ENCODE measurements at places on chromosomes 4 and X.

GRCh38 chrX:155215443-155216178, 649 bp upstream of the VBP1 start:
- no peak for DNase-seq

DNA sequence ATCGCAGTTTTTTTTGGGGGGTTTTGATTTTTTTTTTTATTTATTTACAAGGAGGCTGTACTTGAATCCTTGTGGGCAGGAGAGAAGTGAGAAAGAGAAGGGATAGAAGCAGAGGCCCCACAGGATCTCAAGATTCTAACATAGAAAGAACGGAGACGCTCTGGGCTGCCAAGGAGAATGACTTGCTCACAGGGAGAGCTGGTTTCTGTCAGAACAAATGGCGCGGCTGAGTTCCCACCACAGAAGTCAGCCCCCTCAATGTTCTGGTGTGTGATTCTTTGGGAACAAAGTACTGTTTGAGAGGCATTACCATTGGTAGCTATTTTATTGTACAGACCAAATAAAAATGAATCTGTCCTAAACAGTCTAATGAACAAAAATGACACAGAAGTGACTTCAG, 80.6 kb downstream of the ATXN3L start:
- DNase-seq: no peak

GRCh38 chr4:139709660-139710059, 44.0 kb downstream of the MGST2 start:
- no peak for DNase-seq

GRCh38 chrX:75421688-75422230, 101.1 kb downstream of the ZDHHC15 start:
- no peak for DNase-seq

DNA sequence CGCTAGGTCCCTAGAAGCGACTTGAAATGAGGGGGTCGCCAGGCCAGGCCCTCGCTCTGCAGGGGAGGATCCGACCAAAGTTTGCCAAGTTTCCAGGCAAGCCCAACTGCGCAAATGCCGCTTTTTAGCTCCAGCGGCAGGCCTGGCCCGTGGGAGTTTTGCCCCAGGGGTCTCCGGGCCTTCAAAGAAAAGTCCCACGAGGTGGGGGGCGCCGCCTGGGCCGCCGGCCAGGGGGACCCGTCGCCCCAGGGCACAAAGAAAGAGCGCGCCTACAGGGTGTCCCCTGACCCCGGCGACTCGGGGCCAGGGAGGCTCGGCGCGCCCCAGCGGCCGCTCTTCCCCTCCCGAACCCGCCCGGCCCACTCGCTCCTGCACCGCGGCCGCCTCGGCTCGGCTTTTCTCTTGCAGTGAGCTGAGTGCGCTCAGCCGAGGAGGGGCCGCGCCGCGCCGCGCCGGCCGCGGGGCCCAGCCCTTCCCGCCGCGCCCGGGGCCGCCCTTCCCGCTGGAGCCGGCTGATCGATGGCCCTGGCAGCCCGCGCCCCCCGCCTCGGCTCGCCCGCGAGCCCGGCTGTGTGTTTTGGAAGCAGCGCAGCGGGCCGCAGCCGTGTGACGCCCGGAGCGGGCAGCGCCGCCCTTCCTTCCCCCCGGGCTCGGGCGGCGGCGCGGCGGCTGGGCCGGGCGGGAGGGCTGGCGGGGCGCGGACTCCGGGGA, 754 bp upstream of the KLF3 start:
- peak; percentile 71 for DNase-seq

DNA sequence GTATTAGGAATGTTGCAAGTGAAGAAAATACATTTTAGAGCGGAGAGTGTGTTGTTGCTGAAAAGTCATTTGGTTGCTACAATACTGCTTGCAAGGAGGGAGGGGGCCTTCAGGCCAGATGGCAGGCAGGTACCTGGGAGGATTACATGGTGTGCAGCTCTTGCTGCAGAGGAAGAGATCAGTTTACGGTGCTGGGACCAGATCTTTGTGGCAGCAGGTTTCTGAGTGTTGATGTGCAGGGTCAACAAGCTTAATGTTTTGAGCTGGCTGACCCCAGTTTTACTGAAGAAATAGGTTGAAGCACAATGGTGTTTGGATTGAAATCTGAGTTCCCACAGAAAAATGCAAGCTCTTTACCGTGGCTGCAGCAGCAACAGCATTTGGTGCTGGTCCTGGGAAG, 96.4 kb upstream of the DDIT4L start:
- DNase-seq: no peak

GRCh38 chr4:56627985-56628384, 53.1 kb downstream of the HOPX start:
- DNase-seq: no peak

DNA sequence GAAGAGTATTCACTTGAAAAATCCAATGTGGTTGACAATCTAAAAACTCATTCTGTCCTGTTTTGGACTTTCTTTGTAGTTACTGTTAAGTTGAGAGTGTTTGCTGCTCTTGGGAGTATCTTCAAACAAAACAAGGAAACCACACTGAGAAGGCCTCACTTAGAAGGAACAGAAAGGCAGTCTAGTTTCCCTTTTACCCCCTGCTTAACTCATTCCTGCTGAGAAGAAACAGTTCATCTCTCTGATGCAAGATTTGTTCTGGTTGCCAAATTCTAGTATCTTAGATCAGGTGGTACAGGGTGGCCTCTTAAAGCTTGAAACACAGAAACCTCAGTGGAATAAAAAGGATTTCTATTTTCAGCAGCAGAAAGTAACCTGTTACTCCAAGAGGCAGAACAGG, 41.4 kb downstream of the GUCY2F start:
- no peak for DNase-seq

DNA sequence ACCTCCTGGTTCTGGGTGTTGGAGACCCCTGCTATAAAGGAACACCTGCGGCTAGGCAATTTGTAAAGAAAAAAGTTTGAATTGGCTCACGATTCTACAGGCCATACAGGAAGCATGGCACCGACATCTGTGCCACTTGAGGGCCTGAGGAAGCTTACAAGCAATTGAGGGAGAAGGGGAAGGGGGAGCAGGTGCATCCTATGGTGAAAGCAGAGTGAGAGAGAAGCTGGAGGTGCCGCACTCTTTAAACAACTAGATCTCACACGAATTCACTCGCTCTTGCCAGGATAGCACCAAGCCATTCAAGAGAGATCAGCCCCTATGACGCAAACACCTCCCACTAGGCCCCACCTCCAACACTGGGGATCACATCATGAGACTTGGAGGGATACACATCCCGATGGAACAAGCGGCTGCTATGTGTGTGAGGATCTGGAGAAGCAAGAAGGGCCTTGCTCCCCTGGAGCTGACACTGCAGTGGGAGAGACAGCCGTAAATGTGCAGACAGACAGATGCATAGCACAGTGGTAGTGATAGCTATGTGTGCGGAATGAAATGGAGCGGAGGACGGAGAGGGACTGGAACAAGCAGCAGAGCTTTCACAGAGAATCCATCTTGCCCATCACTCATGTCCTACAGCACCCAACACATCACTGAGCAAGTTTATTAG, 60.7 kb upstream of the HELT start:
- DNase-seq: no peak

DNA sequence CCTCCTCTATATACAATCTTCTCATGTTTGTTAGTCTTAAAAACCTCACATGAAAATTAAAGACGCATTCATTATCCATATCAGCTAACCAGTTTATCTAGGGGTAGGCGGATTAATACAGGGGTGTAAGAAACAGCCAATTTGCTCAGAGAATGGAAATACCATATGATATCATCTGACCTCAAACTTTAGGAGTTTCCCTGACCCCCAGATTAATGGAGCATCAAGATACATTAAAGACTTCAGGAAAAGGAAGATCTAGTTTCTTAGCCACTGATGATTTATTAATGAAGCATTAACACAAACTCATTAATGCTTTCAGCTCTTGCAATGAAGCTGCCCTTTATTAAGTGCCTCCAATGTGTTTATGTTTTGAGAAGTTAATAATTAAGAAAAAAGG, 67.5 kb downstream of the CAMK2D start:
- DNase-seq: no peak

DNA sequence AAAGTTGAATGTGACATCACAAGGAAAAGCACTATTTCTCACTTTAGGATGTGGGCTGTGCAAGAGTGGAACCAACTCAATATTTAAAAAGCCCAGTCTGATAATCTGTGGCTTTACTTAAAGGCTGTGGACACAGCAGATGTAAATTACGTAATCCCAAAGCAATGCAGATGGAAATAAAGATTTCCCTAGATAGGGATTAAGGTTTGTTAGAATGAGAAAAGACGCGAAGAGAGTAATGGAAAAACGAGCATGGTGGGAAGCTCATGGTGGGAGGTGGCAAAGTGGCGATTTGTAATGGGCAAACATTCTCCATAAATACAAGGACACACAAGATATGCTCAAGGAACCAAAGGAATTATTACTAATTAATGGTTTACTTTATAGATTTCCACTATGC, 985.5 kb downstream of the FSTL5 start:
- no peak for DNase-seq

DNA sequence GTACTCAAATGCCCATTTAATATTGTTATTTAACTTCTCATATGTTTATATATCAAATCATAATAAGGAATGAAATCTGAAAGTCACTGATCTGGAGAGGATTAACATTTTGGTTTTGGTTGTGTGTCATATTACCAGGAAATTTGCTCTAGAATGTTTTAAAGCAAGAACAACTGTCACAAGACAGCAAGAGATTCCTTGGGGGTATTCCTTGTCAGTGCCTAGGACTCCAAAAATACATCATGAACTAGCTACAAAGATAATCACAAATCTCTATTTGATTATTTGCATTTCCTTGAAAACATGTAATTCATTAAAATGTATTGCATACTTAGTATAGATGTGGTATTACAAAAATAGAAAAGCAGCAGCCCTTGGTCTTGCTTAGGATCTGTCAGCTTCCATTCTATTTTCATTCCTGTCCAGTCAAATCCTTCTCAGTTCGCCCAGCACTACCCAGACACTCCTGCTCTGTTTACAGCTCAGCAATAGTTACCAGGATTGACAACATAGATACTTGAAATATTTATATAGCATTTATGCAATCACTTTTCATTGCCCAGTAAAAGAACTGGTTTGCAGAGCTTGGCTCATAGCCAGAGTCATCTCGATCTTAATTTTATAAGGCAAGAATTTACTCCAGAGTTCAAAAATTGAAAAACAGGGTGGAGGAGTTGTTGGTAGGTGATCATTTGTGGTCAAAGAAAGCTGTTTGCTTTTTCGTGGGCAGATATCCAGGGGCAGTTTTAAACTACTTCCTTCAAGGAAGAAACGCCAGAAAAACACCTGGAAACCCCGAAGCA, 9.2 kb upstream of the BMP3 start:
- DNase-seq: no peak

- DNase-seq: no peak
Measured at GRCh38 chr4:149902242-149902641, 86.6 kb upstream of the IQCM start.

- DNase-seq: no peak
Measured at GRCh38 chr4:118757761-118758251, 72.6 kb downstream of the METTL14 start.

- DNase-seq: no peak
Measured at GRCh38 chr4:175540732-175541131, 271.3 kb downstream of the GPM6A start.

DNA sequence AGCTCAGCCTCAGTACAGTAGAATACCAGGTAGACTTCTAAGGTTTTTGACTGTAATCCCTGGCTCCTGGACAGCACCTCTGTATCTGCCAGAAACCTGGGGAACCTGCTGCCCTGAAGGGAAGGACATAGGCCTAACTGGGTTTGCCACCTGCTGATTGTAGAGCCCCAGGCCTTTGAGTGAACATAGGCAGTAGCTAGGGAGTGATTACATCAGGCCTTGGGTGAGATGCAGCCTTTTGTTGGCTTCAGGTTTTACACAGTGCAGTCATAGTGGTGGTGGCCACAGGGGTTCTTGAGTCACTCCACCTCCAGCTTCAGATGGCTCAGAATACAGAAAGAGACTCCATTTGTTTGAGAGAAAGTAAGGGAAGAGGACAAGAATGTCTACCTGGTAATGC, 19.3 kb downstream of the IQCM start:
- DNase-seq: no peak

- no peak for DNase-seq
Measured at GRCh38 chrX:150572206-150572605, 3.8 kb downstream of the MTM1 start.

DNA sequence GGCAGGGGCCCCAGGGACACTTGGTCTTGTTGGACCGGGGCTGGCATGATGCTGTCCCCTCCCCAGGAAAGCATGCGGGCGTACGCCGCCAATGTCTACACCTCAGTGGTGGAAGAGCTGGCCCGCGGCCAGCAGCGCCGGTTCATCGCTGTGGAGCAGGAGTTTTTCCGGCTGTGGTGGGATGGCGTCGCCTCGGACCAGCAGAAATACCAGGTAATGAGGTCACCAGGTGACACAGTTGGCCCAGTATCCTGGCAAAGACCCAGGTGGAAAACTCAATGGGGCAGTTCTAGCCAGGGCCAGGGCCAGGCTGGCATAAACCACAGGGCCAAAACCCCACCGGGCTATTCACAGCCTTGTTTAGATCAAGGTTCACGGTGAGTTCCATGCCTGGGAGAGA, 1.5 kb downstream of the MAN2B2 start:
- no peak for DNase-seq

DNA sequence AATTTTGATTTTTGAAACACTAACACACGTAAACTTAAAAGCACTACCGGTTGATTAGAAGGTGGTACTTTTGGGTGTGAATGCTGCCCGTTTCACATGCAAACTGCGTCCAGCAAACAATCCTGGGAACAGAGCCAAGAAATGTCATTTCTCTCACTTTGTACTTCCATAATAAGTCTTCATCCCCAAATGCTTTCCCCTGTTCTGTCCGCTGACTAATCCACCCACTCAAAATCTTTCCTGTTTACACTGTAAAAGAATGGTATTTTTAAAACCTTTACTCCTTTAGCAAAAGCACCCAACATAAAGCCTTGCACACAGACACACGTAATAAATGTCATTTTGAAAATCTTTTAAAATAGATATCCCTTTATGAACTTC, 39.1 kb upstream of the PDLIM5 start:
- no peak for DNase-seq

GRCh38 chr4:81965911-81966310, 407.9 kb downstream of the HNRNPD start:
- no peak for DNase-seq

- DNase-seq: no peak
Measured at GRCh38 chr4:10891866-10892265, 207.3 kb upstream of the CLNK start.

GRCh38 chrX:149804102-149804501, 22.4 kb downstream of the MAGEA9 start:
- DNase-seq: no peak

GRCh38 chr4:3807822-3808496, 41.8 kb downstream of the ADRA2C start:
- no peak for DNase-seq

- DNase-seq: no peak
Measured at GRCh38 chrX:134459683-134460004, 321 bp upstream of the HPRT1 start.
